ENCODE measurements at places on chromosomes 5 and 9.

GRCh38 chr9:134556531-134557068, 85.0 kb upstream of the COL5A1 start:
- DNase-seq: peak; percentile 81

DNA sequence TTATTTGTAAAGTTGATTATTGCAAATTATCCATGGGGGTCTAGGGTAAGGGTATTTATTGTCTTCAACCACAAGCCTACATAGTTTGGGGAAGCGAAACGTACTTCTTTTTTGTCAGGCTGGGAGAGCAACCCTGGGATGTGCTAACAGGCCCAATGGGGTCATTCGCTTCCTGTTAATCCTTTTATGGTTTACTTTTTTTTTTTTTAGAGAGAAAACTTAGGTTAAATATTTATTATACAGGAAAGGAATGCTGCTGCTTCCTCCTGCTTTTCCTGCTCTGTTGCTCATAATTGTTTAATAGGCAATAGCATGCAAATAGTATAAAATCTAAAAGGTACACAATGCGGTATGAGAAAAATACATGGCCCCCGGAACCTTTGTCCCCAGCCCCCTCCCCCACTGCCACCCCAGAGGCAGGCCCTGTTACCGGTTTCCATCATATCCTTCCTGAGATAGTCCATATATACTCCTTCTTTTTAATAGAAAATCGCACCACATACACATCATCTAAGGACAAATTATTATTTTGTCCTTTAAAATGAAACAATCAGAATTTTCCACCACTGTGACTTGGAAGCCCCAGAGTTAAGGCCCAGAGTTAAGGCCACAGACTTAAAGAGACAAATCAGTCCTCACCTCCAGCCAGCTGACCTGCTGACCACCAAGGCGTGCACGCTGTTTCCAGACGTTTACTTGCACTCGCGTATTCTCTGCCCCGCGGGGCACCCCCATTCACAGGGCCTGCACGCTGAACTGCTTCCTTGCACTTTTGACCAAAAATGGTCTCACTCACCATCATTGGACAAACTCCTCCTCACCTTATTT, 83.9 kb downstream of the NDFIP1 start:
- DNase-seq: peak; percentile 52

DNA sequence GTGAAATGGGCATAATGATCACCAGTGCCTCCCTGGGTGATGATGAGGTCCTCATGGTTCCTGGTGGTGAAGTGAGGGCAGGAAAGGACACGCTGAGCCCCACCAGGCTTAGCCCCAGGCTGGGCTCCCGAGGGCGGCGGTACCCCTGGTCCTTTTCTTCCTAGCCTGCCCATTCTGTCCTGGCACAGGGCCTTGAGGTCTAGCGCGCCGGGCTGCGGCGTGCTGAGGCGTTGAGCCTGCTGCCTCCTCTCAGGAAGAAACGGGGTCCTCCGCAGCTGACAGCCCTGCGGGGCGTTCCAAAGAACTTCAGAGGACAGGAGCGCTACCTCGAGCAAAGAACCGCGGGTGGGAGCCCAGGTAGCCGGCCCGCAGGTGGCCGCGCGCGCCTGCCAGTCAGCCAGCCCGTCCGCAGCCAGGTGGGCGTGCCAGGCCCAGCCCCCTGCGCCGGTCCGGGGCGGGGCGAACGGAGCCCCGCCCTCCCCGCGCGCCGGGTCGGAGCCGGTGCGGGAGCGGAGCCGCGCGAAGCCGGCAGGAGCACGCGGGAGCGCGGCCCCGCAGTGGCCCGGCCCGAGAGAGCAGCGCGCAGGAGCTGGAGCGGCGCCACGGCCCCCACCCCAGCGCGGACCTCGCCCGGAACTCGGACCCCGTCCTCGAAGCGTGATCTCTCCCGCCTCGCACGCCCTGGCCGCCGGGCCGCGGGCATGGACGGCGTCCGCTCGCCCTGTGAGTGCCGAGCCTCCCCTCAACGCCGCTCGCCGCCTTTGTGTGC, at the start of gene WNK2:
TSS of gene WNK2 (plus strand) at position 477 of the 769 bp plus-strand sequence. CDS start 791 bp downstream, outside the sequence.
- peak; percentile 67 for DNase-seq

GRCh38 chr9:97385626-97386264, 26.2 kb upstream of the TDRD7 start:
- DNase-seq: no peak

GRCh38 chr9:14994738-14995137, 84.5 kb upstream of the FREM1 start:
- no peak for DNase-seq

GRCh38 chr5:53201746-53202145, 92.2 kb upstream of the MOCS2 start:
- no peak for DNase-seq

DNA sequence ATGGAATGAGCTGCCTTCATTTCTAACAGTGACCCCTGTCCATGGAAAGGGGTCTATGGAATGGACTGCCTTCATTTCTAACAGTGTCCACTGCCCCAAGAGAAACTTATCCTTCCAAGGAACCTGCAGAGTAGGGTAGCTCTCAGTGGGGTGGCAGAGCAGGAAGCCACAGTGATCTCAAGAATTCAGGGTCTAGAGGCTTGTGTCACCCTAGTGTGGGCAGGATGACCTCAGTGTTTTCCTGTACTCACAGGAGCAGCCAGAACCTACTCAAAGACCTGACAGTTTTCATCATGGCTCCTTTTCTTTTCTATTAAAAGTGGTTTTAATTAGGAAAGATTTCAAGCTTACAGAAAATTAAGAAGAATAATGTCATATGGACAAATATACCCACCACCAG, 27.5 kb downstream of the SEC61B start:
- DNase-seq: no peak

DNA sequence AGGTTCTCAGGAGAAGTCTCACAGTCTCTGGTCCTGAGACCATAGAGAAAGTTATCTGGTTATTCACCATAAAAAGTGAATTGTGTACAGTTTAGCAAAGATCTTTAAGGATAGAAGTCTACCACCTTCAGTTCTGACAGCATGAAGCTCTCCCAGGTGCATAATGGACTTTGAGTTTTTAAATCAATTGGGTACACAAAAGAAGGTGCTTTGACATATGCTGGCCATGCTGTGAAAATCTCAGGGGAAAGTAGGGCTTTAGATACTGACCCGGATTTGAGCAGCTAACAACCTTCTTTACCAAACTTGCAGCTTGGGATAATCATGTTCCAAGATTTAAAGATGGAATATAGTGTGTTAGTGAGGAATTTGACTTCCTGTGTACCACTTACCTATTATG, 264.2 kb downstream of the ZSWIM6 start:
- no peak for DNase-seq

DNA sequence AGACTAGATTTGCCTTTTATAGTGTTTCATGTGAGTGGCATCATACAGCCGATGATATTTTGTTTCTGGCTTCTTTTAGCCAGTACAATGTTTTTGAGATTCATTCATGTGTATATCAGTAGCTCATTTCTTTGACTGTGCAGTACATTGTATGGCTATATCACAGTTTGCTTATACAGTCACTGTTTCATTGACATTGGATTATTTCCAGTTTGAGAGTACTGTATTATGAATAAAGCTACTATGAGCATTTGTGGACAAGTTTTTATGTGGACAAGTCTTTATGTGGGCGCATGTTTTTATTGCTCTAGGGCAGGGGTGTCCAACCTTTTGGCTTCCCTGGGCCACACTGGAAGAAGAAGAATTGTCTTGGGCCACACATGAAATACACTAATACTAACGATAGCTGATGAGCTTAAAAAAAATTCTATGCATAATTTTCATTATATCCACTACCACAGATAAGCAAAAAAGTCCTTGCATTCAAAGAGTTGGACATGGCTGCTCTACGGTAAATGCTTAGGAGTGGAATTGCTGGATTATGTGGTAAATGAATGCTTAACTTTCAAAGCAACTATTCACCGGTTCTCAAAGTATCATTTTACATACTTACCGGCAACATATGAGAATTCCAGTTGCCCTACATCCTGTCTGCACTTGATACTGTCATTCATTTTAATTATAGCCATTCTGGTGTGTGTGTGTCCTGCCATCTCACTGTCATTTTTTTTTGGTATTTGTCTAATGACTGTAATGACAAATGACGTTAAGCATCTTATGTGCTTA, 177.8 kb downstream of the RGS3 start:
- DNase-seq: no peak

DNA sequence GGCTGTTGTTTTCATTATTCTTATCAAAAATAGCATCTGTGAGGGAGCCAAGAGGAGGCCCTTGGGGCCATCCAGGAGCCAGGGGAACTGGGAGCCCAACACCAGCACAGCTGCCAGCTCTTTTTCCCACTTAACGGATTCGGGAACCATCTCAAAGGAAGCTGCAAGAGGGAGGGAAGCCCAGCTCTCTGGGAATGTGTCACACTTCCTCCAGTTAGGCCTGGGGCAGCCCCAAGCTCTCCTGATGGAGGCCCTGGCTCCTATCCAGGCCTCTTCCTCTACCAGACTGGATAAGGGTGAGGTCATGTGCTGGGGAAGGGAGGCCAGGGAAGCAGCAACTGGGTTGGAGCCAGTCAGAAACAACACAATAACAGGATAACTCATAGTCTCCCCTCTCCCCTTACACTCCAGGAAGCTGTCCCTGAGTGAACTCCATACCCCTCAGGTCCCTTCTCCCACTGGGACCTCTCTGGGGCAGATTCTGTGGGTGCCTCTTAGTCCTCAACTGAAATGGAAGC, 12.7 kb downstream of the CSF2 start:
- DNase-seq: no peak

DNA sequence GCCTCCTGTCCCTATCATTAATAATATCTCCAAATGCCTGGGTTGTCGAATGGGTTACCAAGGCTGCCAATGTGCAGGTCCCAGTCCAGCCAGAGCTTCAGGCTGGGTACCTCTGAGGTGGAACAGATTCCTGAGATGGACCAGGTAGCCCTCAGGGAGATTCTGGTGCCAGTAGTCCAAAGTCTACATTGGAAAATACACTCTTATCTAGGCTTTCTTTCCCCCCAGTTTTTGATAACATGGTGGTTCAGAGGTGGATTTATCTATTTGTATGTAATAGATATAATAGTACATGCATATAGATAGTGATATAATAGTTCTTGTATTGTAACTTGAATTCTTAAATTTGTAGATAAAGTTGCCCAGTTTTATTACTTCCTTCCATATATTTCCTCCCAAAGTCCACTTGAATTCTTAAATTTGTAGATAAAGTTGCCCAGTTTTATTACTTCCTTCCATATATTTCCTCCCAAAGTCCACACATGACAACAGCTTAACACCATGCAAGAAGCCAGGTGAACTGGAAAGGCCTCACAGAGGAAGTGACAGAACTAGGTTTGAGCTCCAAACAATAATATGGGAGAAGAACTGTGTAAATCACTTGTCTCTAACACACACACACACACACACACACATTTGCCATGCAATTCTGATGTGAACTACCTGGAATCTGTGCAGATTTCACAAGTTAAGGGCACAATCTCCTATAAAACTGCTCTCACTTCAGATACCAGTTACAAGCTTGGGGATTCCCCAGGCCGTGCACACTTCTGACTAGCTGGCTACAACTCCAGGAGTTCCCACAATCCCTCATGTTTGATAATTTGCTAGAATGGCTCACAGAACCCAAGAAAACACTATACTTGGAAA, 30.7 kb upstream of the ERAP1 start:
- no peak for DNase-seq

- no peak for DNase-seq
Observed at GRCh38 chr5:159215886-159216285, 6.5 kb upstream of the RNF145 start.

DNA sequence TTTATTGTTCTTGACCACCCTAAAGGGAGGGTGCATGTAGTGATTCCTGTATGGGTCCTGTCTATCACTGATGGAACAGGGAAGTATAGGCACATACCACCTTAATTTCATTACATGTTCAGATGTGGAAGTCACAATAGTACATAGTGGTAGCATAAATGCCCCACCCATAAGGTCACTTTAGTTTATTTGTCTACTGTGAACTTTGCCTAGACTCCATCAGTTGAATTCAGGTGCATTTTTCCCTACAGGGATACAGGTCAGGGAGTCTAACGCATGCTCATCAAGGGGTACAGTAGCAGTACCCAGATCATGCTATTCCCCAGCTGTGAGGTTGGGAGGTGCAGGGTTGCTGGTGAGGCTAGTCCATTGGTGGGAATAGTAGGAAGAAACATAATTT, 175.0 kb downstream of the MEF2C start:
- DNase-seq: no peak
